ACHN (cell line): ENCODE measurements at places on chromosomes 16 and 17.

DNA sequence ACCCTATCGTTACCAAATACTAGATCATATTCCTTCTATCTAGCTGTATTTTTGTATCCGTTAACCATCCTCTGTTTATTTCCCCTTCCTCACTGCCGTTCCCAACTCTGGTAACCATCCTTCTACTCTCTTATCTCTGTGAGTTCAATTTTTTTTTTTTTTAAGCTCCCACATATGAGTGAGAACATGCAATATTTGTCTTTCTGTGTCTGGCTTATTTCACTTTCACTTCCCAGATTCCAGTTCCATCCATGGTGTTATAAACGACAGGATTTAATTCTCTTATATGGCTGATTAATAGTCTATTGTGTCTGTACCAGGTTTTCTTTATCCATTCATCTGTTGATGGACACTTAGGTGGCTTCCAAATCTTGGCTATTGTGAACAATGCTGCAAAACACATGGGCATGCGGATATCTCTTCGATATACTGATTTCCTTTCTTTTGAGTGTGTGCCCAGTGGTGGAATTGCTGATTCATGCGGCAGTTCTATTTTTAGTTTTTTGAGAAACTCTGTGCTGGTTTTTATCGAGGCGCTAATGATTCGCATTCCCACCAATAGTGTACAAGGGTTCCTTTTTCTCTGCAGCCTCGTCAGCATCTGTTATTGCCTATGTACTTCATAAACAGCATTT, 599.6 kb downstream of the TMEM114 start:
- DNase-seq = no peak

- no peak for DNase-seq
Measured at GRCh38 chr17:5210614-5211252, 19.1 kb upstream of the ZNF594 start.

DNA sequence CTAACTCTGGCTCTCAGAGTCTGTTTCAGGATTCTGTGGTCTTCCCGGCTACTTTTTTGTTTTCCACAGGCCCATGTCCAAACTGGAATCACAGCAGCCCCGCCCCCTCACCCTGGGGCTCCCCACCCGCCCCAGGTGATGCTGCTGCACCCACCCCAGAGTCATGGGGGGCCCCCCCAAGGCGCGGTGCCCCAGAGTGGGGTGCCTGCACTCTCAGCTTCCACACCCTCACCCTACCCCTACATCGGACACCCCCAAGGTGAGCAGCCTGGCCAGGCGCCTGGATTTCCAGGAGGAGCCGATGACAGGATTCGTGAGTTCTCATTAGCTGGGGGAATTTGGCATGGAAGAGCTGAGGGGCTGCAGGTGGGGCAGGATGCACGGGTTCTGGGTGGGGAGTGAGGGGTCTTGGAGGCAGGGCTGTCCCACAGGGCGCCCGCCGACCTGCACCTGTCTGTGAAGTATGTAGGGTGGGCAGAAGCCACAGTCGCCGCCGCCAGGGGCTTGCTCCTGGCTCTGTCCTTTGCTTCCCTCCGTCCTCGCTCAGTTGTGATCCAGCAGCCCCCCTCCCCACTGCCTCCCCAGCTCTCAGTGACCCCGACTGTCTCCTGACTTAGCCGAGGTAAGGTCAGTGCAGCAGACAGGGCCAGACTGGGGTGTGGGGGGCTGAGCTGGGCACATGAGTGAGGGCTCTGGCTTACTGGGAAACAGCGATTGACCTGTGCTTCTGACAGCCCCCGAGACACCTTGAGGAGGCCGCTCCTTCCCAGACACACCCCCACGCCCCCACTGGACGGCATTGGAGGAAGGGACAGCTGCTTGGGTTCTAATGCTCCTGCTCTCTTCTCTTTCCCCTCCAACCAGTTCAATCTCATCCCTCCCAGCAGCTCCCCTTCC, 10.0 kb downstream of the TUFM start:
- DNase-seq = no peak

GRCh38 chr16:9903-10665, 43.3 kb downstream of the POLR3K start:
- DNase-seq = peak; percentile 16

- no peak for DNase-seq
Measured at GRCh38 chr16:85345129-85345639, 232.9 kb upstream of the CIBAR2 start.

DNA sequence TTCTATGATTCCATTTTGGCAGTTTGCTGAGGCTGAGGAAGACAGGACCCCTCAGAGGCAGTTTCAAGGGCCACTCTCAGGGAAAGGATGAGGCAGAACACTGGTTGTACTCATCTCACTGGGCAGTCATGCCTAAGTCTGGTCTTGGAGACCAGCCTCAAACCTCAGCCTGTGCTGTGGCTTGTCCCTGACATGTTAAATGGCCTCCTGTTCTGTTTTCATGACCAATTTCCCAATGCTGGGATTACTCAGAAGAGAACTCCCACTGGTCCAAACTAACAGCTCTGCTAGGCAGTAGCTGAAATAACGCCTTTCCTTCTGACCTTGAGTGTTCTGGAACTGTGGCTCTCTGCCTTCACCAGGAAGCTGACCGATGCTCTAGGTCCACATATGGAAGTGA, 8.4 kb upstream of the SPDYE4 start:
- DNase-seq = no peak

- no peak for DNase-seq
Measured at GRCh38 chr17:31493656-31494155, 102.2 kb downstream of the RAB11FIP4 start.

GRCh38 chr16:972316-973002, 1.7 kb upstream of the LMF1 start:
- no peak for DNase-seq

DNA sequence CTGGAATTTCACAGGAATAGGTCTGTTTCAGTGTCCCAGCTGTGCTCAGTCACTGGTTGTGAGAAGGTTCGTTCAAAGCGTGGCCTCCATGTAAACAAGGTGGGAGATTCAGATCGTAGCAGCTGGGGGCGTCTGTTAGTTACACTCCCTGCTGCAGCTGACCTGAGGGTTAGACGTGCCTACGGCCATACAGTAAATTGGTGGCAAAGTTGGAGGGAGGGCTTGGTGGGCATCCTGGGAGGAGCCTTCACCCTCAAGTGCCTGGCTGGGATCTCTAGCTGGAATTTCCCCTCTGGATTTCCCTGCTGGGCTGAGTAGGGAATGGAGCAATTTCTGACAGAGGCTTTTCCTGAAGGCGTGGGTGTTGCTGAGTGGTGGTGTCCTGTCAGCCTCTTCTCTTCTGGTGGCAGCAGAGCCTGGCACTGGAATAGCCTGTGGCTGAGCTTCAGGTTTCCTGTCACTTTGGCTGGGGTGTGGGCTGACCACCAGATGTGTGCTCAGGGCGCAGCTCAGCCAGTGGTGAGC, 6.4 kb downstream of the FCSK start:
- DNase-seq = no peak

GRCh38 chr16:48602356-48603014, 7.5 kb downstream of the N4BP1 start:
- no peak for DNase-seq

GRCh38 chr17:39607057-39607850, 466 bp downstream of the NEUROD2 start:
- no peak for DNase-seq

DNA sequence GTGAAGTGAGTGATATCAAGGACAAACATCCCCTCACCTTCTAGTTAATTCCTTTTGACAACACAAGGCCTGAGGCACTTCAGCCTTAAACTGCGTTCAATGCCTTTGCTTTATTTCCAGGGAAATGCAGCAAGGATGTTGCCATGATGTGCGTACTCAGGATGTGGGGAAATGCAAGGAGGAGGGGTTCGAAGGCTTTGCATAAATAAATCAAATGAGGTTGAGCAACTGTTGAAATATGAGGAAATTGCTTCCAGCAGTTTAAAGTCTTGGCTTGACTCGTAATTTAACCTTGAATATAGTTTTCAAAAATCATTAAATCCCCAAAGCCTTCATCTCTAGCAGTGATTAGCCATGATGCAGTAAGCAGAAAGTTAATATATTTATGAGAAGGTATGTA, 81.8 kb upstream of the CCL2 start:
- no peak for DNase-seq

DNA sequence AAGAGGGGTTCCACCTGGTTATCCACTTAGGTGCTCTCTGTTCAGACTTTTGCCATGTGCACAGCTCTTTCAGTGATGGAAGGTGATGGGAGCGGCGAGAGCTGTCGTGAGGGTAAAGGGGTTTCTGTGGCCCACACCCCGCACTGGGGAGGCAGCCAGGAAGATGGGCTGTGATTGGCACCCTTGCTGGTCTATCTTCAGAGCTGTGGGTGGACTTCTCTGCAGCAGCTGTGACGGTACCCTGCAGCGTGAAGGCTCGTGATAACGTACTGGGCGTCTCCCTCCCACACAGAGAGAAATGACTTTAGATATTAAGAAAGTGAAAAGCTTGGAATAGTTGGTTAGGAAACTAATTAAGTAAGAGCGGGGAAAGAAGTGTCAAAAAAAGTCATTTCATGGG, 45.8 kb downstream of the MPRIP start:
- no peak for DNase-seq

DNA sequence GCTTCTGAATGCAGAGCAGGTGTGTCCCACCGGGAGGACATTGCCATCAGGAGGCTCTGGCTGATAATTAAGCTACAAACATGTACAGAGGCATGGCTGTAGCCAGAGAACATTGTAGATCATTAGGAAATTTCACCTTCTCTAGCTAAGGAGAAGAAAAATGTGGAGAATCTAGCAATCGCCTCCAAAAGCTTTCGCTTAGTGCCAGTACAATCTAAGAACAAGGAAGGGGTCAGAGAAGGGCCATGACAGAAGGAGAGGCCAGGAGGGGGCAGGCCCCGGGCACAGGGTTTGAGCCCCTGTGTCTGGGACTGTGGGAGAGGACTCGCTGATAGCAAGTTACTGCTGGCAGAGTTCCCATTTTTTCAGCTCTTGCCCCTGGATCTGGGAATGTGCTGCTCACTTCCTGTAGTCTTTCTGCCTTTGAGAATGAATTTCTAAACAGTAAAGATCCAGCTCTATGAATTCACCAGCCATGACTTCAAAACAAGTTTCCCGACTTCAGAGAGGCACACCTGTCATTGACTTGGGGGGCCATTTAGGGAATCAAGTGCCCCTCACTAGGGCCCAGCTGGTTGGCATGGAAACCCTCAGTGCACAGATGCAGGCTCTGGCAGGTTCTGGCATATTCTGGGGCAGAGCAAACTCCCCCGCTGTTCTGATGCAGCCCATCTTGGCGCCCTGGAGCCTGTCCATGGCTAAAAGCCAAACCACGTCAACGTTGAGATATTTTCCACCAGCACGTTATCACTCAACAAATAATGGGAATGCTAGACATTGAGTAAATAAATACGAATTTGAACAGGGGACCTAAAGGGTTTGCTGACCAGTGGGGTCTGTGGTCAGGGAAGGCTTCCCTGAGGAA, 59.5 kb upstream of the CACNG4 start:
- peak; percentile 12 for DNase-seq

- no peak for DNase-seq
Measured at GRCh38 chr17:37592291-37592690, 16.9 kb downstream of the SYNRG start.

DNA sequence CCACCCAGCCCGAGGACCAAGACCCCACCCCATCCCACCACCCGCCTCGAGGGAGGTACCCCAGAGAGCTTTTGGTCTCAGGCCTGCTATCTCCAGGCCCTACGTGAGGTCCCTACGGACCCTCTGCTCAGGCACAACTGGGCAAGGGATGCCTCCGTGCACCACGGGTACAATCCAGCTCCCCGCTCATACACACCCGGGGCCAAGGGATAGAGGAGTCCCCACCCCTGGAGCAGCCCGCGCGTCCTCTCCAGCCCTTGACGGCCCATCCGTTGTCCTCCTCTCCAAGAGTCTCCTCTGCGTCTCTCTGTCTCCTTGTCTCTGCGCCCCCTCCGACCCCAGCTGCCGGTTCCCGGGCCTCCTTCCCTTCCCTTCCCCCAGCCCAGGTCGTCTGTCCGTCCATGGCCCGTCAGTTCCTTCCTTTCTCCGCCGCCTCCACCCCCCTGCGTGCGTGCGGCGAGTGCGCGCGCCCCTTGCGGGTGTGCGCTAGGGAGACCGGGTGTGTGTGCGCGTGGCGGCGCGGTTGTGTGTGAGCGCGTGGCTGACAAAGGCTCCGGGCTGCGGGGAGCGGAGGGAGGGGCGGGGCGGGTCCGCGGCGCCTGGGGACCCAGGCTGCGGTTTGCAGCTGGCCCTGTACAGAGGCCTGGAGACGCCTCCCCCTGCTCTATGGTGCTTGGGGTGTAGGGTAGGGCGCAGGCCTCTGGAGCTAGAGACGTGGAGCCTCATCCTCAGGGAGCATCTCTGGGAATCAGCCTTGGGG, 930 bp downstream of the SPNS2 start:
- peak; percentile 50 for DNase-seq

DNA sequence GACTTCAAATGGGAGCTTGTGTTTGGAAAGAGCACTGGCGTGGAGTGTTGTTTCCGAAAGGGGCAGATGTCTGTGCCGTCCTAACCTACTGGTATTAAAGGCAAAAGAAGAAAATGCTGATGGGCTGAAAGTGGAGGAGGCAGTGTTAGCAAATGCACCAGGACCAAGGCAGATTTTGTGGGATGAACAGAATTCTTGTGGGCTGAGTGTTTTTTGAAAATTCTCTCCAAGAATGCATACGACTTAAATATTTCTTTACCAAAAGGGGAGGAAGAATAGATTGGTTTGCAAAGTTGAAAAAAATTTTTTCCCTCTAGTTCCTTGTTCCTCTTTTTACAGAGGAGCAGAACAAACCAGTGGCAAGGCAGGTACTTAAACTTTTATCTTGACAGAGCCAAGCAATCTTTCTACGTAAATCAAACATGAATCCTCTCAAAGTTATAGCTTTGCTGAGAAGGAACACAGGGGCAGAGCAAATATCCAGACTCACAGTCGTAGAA, 16.8 kb downstream of the MARCHF10 start:
- DNase-seq = peak; percentile 30

GRCh38 chr17:73365301-73365874, 53.6 kb upstream of the CDC42EP4 start:
- DNase-seq = no peak

GRCh38 chr17:80632046-80632581, 87.5 kb downstream of the RPTOR start:
- no peak for DNase-seq

- DNase-seq = no peak
Measured at GRCh38 chr16:19382887-19383816, 34.5 kb upstream of the TMC5 start.

DNA sequence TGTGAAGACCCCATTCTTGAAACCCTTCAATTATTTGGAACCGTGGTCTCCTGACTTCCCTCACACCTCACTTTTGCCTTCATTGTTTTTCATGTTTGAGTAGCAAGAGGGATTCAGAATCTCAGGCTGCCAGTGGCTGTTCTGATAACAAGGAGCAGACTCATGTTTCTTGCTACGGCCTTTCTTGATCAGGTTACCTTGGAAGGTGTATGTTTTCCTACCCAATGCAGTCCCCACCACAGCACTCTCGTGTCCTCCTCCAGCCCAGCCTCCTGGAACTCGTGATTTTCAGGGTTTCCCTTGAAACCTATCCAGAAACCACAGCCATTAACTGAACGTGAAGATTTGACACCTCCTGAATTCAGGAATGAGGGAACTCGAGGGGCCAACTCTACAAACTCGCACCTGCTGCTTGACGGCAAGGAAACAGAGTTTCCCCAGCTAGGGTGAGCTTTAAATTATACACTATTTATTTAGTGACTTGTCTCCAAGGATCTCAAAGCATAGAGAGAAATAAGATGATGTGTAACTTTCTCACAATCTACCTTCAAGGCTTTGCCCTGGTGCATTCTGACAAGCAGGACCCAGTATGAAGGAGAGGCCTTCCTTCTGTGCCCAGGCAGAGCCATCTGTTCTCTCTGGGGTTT, 1.6 kb downstream of the ZFHX3 start:
- no peak for DNase-seq

- no peak for DNase-seq
Measured at GRCh38 chr16:65681406-65681805, 559.5 kb upstream of the CDH11 start.
